Stimulated activated CD4-positive, alpha-beta T cell treated with anti-CD3 and anti-CD28 coated beads, Interleukin-1b, Interleukin-23, amount 100 ng/mL, for 4 hours (primary cell): ENCODE measurements at places on chromosomes 2 and 18.

- no peak for DNase-seq
Observed at GRCh38 chr2:128792476-128793054, 473.9 kb upstream of the HS6ST1 start.

GRCh38 chr2:234363011-234363487 lies 133.8 kb downstream of the ARL4C start:
- DNase-seq: no peak

DNA sequence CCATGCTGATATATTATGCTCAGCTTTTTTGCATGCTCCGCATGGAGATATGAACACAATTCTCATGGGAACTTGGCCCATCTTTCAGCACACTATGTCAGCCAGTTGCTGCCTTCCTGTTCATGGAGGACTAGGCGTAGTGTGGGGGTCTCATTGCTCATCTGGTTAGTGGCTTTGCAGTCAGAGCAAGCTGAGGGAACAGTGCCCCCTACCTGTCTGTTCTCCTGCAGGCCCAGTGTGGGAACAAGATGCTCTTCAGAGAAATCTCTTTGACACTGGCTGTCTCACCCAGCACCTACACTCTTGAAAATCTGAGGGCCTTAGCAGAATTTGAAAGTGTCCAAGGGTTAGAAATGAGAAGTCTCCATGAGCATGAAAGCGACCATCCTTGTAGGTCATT lies 47.1 kb downstream of the SPTBN1 start:
- peak; percentile 6 for DNase-seq

- DNase-seq: no peak
Observed at GRCh38 chr2:40158781-40159180, 293.1 kb downstream of the SLC8A1 start.

- no peak for DNase-seq
Observed at GRCh38 chr2:51535763-51536162, 503.8 kb upstream of the NRXN1 start.

- no peak for DNase-seq
Observed at GRCh38 chr2:142140434-142140845, 9.6 kb upstream of the LRP1B start.

DNA sequence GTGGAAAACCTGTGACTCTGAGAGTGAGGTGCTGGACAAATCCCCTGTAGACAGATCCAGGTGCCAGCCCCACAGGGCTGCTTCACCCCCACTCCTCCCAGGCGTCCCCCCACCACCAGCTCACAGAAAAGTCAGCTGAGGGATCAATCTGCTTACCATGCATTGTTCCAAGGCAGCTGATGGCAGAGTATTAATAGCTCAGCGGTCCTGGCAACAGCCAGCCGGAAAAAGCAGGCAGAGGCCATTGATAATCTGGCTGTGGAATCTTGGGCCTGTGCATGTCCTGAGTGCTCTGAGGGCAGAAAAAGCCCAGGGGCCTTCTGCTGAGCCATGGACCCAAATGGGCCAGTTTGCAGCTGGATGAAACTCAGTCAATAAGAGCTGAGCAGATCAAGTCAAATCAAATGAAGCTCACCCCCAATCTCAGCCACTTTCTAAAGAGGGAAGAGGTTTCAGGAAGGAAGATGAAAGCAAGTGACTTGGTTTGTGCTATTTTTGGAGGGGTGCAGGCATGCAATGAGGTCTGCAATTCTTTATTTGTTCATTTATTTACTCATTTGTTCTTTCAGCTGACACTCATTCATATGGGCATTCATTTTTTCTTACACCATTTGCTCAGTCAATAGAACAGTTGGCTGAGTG lies 63.4 kb downstream of the GYPC start:
- no peak for DNase-seq

- DNase-seq: no peak
Observed at GRCh38 chr2:170084820-170085491, 93.0 kb upstream of the MYO3B start.

DNA sequence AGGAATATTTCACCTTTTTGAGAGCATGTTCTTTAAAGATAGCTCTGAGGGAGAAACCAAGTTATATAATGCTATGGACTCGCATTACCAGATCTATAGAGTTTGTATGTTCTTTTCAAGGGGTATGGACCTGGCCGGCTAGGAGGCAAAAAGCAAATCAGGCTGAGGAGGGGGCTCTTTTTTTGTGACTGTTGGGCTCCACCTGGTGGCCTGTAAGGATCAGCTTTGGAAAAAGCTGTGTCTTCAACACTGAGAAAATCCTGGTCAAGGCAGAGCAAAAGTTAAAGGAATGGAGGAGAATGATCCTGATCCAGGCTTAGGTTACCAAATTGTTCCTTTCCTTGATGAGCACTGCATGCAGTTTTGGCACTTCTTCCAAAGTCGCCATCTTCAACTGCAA lies 180.5 kb downstream of the DIS3L2 start:
- DNase-seq: peak; percentile 5

DNA sequence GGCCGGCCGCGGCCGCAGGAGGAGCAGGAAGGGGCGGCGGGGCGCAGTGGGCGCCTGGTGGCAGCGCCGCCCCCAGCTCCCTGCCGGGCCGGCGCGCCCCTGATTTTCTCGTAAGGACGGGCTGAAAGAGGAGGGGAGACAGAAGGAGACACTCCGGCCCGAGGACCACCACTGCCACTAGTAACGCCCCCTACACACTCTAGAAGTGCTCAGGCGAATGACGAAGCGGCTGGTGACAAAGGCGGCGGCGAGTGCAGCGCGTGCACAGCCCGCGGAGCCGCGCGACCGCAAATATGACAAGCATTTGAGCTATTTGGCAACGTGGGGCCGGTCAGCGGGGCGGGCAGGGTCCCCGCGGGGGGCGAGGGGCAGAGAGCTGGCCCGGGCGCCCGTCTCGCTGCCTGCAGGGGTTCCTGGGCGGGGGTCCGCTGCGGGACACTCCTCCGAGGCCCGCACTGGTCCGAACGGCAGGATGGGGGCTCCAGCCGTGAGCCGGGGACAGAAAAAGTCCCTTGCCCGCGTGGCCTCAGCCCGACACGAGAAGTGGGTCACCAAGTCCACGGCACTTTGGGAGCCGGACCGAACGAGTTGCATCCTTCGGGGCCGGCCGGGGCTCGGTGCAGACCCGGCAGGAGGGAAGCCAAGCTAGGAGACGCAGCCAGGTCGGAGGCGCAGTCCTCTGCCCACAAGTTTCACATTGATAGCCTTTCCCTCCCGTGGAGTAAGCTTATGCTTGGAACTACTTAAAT lies 524 bp upstream of the SERTAD2 start:
- peak; percentile 48 for DNase-seq

DNA sequence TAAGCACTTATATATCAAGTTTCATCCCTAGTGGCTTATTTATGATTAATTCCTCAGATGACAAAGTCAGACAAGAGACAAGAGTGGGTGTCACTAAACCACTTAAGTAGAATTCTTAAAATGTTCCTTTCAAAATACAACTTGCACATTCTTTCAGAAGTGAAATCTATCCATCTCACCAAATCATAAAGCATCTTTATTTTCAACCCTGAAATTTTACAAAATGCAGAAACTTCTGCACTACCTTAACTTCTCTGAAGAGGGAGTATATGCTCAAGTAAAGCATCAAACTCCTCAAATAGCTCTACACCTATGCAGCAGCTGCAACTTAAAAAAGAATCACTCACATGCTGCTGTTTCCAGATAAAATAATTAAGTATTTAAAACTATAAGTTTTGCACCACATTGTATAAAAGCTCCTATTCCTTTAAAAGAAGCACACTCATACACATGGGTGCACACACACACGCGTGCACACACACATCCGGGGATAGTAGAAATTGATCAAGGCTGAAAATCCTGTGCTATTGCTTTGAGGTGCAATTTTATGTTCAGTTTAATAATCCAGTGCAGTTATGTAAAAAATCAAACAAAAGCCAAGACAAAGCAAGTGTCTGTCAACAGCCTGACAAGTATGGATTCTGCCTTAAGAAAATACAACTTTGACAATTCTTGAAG lies 244.5 kb downstream of the TCF4 start:
- no peak for DNase-seq

DNA sequence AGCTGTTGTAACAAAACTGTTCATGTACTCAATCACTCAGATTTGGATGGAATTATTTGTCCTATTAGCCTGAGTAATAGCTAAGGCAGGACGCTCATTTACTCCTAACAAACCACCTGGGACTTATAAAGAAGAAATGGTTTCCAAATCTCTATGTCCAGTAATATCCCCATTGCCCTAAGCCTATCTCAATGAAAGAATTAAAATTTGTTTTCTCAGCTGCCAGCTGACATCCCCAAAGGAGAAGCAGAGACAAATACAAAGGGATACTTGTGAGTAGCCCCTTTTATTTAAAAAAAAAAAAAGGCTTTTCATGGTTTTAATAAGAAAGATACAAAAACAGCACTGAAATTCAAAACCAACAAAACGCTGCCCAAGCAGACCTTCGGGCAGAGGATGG lies 211.4 kb upstream of the PARD3B start:
- DNase-seq: no peak
